Stomach (tissue), 19 donors: ENCODE measurements at places on chromosomes 5 and 9. TPM values are rescaled to one million over a fixed set of nuclear protein-coding genes. Genes with fewer than 3 reads are reported as not detected.

- H3K27ac ChIP-seq = no peak overlapping the region
- H3K4me3 ChIP-seq = no peak overlapping the region
- DNase-seq = no peak
- H3K27me3 ChIP-seq = no peaks in the 10 kb centered on the region
- peaks cover 9% of the 10 kb centered on the region for H3K36me3 ChIP-seq
Observed at GRCh38 chr9:134057307-134057657, 10.5 kb downstream of the BRD3 start.

- no peaks in the 10 kb centered on the region for H3K36me3 ChIP-seq
- no peak overlapping the region for H3K27ac ChIP-seq
- H3K4me3 ChIP-seq = no peak overlapping the region
- no peak for DNase-seq
- H3K4me1 ChIP-seq = no peaks in the 10 kb centered on the region
Observed at GRCh38 chr5:15117688-15118087, 246.1 kb upstream of the ANKH start.

DNA sequence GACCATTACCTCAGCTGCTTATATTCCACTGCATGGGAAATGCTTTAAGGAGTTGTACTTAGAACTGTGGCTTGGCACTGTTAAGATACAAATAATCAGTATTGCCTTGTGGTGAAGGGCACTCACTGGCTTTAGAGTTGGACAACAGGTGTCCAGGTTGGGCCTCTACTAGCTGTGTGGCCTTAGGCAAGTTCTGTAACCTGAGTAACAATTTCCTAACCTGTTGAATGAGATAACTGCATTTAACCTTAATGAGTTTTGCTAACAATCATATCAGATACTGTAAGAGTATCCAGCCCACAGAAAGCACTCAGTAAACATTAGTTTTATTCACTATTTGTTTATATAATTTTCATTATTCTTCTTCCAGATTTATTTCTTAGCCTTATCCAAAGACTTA lies 17.2 kb upstream of the HK3 start:
- no peaks in the 10 kb centered on the region for H3K27me3 ChIP-seq
- peaks cover 38% of the 10 kb centered on the region for H3K36me3 ChIP-seq
- DNase-seq = no peak
- H3K27ac ChIP-seq = no peak overlapping the region
- H3K4me1 ChIP-seq = no peaks in the 10 kb centered on the region
- no peak overlapping the region for H3K4me3 ChIP-seq

DNA sequence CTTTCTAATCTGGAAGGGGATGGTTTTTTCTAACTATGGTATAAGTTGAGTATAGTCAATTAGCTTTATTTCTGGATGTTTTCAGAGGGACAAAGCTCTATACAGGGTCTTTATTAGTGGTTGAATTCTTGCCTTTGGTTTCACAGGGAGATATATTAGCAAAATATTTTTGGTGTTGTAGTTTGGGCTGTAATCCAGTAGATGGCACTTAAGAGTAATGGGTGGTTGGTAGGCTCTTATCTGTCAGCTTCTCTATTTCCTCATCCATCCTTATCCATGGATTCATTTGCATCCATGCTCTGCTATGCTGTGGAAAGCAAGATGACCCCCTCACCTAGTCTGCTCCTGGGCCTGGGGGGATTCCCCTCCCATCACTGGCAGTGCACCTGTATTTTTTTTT lies 363.6 kb upstream of the CYLC2 start:
- no peak overlapping the region for H3K27ac ChIP-seq
- no peak overlapping the region for H3K4me3 ChIP-seq
- no peaks in the 10 kb centered on the region for H3K4me1 ChIP-seq
- H3K36me3 ChIP-seq = no peaks in the 10 kb centered on the region
- DNase-seq = no peak

GRCh38 chr9:92071634-92072033 lies 43.6 kb downstream of the SPTLC1 start:
- H3K4me1 ChIP-seq = no peaks in the 10 kb centered on the region
- no peak overlapping the region for H3K4me3 ChIP-seq
- no peak overlapping the region for H3K27ac ChIP-seq

GRCh38 chr5:146398826-146399225 lies 48.3 kb upstream of the TCERG1 start:
- DNase-seq = no peak
- H3K27me3 ChIP-seq = no peaks in the 10 kb centered on the region
- H3K27ac ChIP-seq = no peak overlapping the region
- no peaks in the 10 kb centered on the region for H3K4me1 ChIP-seq

- no peak overlapping the region for H3K4me3 ChIP-seq
- no peak overlapping the region for H3K27ac ChIP-seq
- peak; percentile 14 for DNase-seq
- H3K27me3 ChIP-seq = no peaks in the 10 kb centered on the region
Observed at GRCh38 chr5:153352685-153353219, 137.7 kb upstream of the GRIA1 start.

DNA sequence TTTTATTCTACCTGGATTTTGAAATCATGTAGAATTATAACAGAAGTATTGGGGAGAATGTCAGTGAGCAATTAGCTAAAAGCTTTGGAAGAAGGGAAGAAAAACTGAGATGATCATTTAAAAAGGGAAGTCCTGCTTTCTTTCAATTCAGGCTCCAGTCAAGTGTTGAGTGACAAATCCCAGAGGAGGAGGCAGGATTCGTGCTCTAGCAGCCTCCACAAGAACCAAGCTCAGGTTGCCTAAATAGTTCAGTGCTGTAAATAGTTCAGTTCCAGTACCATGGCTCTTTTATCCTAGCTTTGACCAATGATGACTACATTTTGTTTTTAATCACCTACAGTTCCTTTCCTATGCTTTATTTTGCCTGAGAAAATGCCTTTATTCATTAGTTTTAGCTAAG lies 204.9 kb upstream of the NREP start:
- H3K27me3 ChIP-seq = no peaks in the 10 kb centered on the region
- DNase-seq = no peak
- no peak overlapping the region for H3K4me3 ChIP-seq
- H3K36me3 ChIP-seq = no peaks in the 10 kb centered on the region

DNA sequence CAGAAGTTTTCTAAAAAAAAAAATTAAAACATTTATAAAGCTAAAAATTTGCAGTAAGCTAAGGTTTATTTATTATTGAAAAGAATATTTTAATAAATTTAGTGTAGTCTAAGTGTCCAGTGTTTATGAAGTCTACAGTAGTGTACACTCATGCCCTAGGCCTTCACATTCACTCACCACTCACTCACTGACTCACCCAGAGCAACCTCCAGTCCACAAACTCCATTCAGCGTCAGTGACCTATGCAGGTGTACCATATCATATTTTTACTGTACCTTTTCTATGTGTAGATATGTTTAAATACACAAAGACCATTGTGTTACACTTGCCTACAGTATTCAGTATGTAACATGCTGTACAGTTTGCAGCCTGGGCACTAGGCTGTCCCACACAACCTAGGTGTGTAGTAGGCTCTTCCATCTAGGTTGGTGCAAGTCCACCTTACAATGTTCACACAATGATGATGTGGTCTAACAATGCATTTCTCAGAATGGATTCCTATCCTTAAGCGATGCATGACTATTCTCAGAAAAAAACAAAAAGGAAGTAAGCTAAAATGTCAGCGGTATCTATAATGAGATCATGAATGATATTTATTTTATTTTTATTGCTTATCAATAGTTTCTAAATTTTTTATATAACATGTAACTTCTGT lies 336.7 kb downstream of the AGTPBP1 start:
- H3K27me3 ChIP-seq = peaks cover 11% of the 10 kb centered on the region
- no peaks in the 10 kb centered on the region for H3K4me1 ChIP-seq
- no peaks in the 10 kb centered on the region for H3K36me3 ChIP-seq

The SPINK6 gene
- not detected for polyA plus RNA-seq

The TOMM5 gene
- 173 TPM for polyA plus RNA-seq

The CHSY3 gene
- 0.25 TPM for polyA plus RNA-seq

The PCDHAC2 gene
- polyA plus RNA-seq = 0.19 TPM
